SJCRH30 (cell line): ENCODE measurements at places on chromosomes 11 and 22.

DNA sequence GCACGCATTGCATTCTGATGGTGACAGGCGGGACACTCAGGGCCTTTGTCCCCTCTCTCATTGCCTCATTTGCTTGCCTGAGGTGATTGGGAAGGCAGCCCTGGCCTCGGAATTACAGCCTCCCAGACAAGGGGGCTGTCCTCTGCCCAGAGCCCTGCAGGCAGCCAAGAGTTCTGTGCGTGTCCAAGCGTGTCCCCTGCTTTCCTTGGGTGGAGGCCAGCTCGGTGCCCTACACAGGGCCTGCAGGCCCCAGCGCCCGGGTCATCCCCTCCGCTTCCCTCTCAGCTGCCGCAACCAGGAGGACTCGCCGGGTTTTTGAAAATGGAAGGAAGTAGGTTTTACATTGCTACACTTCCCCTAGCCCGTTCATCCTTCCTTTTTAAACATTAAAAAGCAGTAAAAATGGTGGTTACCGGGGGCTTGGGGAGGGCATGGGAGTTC is 1.9 kb downstream of the GRAMD4 start:
- no peaks in the 10 kb centered on the region for H3K36me3 ChIP-seq
- 0 out of 2 replicates have a peak overlapping the region, but pooled peaks have one; percentile 6 for H3K27ac ChIP-seq
- H3K27me3 ChIP-seq, result no peaks in the 10 kb centered on the region
- DNase-seq, result peak; percentile 59

DNA sequence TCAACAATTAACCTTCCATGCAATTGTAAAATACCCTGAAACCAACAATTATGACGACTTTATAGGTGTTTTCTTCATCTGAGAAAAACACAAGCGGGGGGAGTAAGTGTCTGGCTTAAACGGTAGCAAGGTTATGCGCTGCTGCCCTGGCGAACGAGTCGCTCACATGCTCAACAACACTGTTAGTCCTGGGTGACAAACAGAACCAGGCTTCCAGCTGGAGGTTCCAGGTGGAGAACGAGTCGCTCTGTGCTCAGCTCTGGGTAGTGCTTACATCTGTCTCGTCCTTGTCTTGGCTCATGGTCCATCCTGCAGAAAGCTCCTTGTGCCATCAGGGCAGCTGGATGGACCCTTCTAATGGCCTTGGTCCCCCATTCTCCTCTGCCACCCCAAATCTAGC is 48.2 kb downstream of the PC start:
- no peak overlapping the region for H3K4me3 ChIP-seq
- no peak for DNase-seq
- no peaks in the 10 kb centered on the region for H3K36me3 ChIP-seq

DNA sequence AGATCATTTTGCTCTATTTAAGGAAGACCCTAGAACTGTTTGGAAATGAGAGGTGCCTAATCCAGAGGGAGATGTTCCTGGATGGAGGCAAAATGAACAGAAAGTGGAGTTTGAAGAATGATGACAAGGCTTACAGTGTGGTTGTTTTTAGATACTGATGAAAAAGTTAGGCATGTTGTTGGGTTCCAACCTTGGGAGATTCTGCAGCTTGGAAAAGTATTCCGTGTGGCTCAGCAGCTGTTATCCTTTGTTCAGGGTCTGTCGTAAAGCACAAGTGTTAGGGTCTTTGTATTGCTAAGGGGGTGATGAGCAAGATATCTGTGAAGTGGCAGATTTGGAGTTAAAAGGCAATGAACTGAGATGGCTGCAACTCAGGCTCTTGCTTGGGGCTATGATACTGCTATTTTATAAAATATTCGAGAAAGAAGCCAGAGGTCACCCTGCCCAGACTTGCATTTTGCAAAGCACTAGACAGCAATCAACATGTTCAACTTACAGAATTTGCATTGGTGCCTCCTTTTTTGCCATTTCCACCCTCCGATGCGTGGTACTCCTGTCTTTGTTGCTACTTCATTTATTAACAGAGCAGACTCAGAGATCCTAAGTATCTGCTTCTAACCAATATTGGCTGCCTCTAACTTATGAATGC is 45.3 kb upstream of the POGLUT3 start:
- H3K4me3 ChIP-seq, result no peak overlapping the region
- H3K27ac ChIP-seq, result no peak overlapping the region
- no peak for DNase-seq
- no peaks in the 10 kb centered on the region for H3K27me3 ChIP-seq

- H3K27me3 ChIP-seq, result no peaks in the 10 kb centered on the region
- no peak overlapping the region for H3K4me3 ChIP-seq
- no peak overlapping the region for H3K27ac ChIP-seq
- DNase-seq, result no peak
These were observed 6.3 kb downstream of the GRK2 start for GRCh38 chr11:67272327-67273259.

DNA sequence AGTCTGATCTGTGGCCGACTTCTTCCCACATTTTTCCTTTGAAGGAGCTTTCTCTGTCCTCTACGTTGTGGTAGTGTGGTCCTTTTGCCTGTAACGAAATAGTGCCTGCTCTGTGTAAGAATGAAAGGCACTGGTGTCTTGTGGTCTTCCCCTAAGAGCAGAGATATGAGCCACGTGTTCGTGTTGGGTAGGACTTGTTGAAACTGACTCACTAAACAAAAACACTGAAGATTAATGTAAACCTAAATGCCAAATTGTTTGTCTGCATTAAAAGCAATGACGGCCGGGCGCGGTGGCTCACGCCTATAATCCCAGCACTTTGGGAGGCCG is 10.1 kb upstream of the RPS3 start:
- peaks cover 25% of the 10 kb centered on the region for H3K4me1 ChIP-seq
- peak overlapping the region; percentile 18; the same call in 1 of the 2 replicates for H3K27ac ChIP-seq
- H3K4me3 ChIP-seq, result peak overlapping the region; percentile 15
- no peaks in the 10 kb centered on the region for H3K27me3 ChIP-seq

DNA sequence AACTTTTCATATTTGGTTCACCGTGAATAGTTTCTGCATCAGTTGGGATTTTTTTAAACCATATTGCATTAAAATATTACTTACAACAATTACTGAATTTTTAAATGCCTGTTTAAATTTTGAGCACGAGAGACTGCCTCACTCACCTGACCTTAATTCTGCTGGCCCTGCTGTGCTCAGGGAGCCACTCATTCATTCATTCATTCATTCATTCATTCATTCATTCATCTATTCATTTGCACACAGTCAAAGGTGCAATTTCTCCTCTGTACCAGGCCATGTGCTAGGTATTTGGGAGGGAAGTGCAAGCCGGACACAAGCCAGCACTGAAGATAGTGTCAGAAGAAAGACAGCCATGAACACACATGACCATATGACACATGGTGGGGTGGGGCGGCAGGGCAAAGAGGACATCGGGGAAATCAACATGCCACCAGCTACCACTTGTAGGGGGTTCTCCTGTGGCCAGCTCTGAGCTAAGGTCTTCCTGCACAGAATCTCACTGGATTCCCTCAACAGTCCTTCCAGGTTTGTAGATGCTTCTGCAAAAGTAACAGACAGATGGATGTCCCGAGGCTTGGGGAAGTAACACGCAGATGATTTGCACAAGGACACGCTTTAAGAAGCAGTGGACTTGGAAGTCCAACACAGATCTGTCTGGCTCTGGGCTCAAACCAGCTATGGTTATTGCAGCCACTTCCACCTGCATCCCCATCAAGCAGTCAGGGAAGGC is 568 bp upstream of the CSF2RB start:
- no peaks in the 10 kb centered on the region for H3K36me3 ChIP-seq
- no peak for DNase-seq
- H3K4me1 ChIP-seq, result no peaks in the 10 kb centered on the region

- H3K27ac ChIP-seq, result peak overlapping the region; percentile 98
- H3K4me1 ChIP-seq, result peaks cover 52% of the 10 kb centered on the region
- DNase-seq, result peak; percentile 44
- H3K36me3 ChIP-seq, result peaks cover 4% of the 10 kb centered on the region; the same call in 1 of the 2 replicates
These were observed 93.6 kb downstream of the FEZ1 start for GRCh38 chr11:125402435-125402834.

DNA sequence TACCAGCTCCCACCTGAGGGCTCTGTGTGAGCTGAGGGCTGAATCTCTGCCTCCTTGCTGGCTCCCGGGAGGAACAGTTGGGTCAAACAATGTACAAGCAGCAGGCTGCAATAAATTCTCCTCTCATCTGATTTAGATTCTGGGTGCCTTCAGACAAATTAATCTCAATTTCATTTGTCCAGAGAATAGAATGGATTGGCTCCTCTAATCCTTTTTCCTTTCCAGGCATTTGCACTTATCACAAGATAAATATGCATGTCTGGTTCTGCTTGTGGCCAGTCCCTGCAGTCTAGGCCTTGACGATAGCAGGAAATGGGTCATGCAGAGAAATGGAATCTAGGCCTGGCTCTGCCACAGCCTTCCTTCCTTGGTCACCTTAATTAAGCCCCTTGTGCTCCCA is 28.7 kb downstream of the UPB1 start:
- H3K36me3 ChIP-seq, result no peaks in the 10 kb centered on the region
- no peak overlapping the region for H3K4me3 ChIP-seq
- no peak for DNase-seq

DNA sequence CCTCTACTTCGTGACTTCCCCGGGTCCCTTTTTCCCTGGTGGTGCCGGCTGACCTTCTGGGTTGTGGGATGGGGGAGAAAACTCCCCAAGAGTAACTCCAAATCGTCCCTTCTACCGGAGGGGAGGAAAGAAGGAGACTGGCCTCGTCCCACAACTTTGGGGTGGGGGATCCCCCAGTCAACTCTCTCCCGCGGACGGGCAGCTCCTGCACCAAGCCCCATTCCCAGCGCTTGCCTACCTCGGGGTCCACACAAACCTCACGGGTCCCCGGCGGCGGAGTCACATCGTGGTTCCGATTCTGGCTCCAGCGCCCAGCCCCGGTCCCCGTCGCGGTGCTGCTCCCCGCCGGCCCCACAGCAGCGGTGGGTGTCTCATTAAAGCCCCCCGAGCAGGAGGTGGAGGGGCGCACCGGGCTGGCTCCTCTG is 317 bp downstream of the BDNF start:
- H3K27me3 ChIP-seq, result no peaks in the 10 kb centered on the region; the same call in 1 of the 2 replicates
- H3K4me3 ChIP-seq, result peak overlapping the region; percentile 66
- no peak overlapping the region for H3K27ac ChIP-seq
